ENCODE measurements at places on chromosomes 6 and 20.

GRCh38 chr6:23137611-23138010, 568.2 kb downstream of the HDGFL1 start:
- no peak for DNase-seq

DNA sequence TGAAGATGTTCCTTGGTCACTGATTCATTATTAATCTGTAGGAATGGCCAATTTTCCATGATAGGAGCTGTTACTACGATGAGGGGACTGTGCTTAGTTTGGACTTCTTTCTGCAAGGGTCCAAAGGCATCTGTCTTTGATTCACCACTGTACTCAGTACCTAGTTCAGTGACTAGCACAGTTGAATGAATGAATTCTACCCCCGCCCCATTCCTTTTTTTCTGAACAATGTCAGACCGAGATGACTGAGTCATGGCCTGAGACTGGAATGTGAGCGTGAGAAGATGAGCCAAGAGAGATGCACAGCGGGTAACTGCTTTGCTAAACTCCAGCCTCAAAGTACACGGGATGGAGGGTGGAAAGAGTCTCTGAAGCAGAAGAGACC, 419 bp upstream of the SNHG17 start:
- no peak for DNase-seq

- no peak for DNase-seq
Measured at GRCh38 chr6:102619585-102619984, 1226.1 kb downstream of the GRIK2 start.

GRCh38 chr6:163417595-163417994, 3.1 kb downstream of the QKI start:
- DNase-seq = no peak

Measured in keratinocyte (primary cell).